ENCODE measurements at places on chromosomes 11 and 22. TPM values are rescaled to one million over a fixed set of nuclear protein-coding genes. Genes with fewer than 3 reads are reported as not detected.

VPREB1 gene
- polyA plus RNA-seq: not detected

APOL3 gene
- polyA plus RNA-seq: not detected

TSSK2 gene
- polyA plus RNA-seq: 0.26 TPM

APBB1 gene
- polyA plus RNA-seq: 323 TPM

TBX1 gene
- not detected for polyA plus RNA-seq

SEPTIN3 gene
- 167 TPM for polyA plus RNA-seq

ZP1 gene
- polyA plus RNA-seq: 1.5 TPM

YPEL1 gene
- polyA plus RNA-seq: 45.2 TPM

MYOD1 gene
- polyA plus RNA-seq: not detected

NCAM1 gene
- 158 TPM for polyA plus RNA-seq

HBG2 gene
- 1.2 TPM for polyA plus RNA-seq

KRTAP5-1 gene
- polyA plus RNA-seq: not detected

DYNC2H1 gene
- polyA plus RNA-seq: 14.1 TPM

CRYBB2 gene
- 2.4 TPM for polyA plus RNA-seq

ROBO4 gene
- not detected for polyA plus RNA-seq

APLNR gene
- polyA plus RNA-seq: not detected

GLB1L2 gene
- polyA plus RNA-seq: 4.0 TPM

RBFOX2 gene
- polyA plus RNA-seq: 529 TPM

OR4D5 gene
- polyA plus RNA-seq: not detected

THOC5 gene
- polyA plus RNA-seq: 38.6 TPM

FREY1 gene
- not detected for polyA plus RNA-seq

HOATZ gene
- polyA plus RNA-seq: not detected

WBP2NL gene
- polyA plus RNA-seq: not detected

DCUN1D5 gene
- 85.5 TPM for polyA plus RNA-seq

SLC22A6 gene
- not detected for polyA plus RNA-seq

KDM4E gene
- polyA plus RNA-seq: not detected

EXPH5 gene
- polyA plus RNA-seq: not detected

CTSF gene
- 2.7 TPM for polyA plus RNA-seq

ZNF280B gene
- 2.3 TPM for polyA plus RNA-seq

PGA5 gene
- polyA plus RNA-seq: not detected

SPINDOC gene
- polyA plus RNA-seq: 27.2 TPM

SPTBN2 gene
- 159 TPM for polyA plus RNA-seq

SLC22A8 gene
- not detected for polyA plus RNA-seq

ACR gene
- not detected for polyA plus RNA-seq

P2RY2 gene
- not detected for polyA plus RNA-seq

MCHR1 gene
- polyA plus RNA-seq: 2.9 TPM
